Hematopoietic multipotent progenitor cell treated with erythropoietin and hydrocortisone succinate and interleukin-3 and kit ligand, for 8 days (in vitro differentiated cells): ENCODE measurements at places on chromosomes 5 and 9.
A peak's percentile ranks its signal among the peaks of the same experiment; 100 is the strongest.

DNA sequence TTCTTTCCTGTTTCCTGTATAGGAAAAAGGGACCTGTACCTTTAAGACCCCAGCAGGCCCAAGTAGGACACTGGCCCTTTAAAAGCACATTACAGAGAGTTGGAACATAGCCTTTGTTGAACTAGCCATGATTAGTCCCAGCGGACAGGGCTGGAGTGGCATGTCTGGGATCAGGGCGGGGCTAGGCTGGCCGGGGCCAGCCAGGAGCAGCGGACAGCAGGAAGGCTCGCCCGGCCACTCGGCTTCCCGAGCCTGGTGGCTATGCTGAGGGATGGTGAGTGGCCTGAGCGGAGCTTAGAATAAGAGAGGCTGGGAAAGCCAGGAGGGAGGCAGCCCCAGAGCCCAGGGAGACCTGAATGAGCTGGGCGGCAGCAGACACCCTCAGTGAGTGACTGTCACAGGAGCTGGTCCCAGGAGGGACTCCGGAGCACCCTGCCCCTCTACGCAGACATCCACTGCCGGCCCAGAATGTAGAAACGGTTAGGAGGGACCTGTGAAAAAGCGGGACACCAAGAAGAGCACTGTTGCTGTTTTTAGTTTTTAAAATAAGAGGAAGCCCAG, 92.1 kb downstream of the DAB2IP start:
- DNase-seq: no peak

DNA sequence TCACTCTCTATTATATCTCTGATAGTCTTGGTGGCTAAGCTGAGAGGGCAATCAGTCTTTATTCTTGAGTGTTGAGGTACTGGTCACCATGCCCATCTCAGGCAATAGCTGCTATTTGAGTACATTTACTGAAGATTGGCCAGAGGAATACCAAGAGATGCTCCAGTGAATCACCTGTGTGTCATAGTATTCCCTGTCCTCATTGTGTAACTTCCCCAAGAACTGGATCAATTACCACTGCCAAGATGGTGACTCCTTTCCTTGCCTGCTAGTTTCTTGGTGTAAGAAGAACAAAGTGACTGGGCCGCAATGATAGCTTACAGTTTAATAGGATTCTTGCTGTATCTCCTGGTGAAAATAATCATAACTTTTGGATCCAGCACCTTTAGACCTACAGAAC, 418.7 kb upstream of the KIF2A start:
- DNase-seq: no peak

- peak; percentile 90 for DNase-seq
These were observed 90.6 kb upstream of the SAP30L start for GRCh38 chr5:154355129-154355611.

DNA sequence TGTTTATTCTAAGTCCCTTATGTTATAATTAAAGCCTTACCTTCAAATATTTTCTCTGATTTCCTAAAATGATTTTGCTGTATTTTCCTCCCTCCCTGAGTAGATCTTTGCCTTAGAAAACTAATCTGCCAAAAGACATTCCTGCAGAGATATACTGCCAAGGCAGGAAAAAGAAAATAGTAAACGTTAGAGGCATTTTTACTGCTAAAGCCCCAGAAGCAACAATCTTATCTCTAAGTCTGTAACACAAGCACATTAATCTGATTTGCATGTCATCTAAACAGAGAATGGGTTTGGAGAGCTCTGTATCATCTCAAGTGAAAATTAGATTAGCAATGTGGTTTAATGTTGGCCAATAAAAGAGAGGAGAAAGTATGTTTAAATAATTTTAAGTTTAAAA, 847.7 kb downstream of the MAT2B start:
- no peak for DNase-seq

DNA sequence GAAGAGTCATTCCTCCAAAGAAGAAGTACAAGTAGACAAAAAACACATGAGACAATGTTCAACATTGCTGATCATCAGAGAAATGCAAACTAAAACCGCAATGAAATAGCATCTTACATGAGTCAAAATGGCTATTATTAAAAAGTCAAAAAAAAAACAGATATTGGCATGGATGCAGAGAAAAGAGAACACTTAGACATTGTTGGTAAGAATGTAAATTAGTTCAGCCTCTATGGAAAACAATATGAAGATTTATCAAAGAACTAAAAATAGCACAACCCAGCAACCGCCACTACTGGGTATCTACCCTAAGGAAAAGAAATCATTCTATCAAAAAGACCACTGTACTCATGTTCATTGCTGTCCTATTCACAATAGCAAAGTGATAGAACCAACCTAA, 157.5 kb downstream of the CHSY3 start:
- no peak for DNase-seq

DNA sequence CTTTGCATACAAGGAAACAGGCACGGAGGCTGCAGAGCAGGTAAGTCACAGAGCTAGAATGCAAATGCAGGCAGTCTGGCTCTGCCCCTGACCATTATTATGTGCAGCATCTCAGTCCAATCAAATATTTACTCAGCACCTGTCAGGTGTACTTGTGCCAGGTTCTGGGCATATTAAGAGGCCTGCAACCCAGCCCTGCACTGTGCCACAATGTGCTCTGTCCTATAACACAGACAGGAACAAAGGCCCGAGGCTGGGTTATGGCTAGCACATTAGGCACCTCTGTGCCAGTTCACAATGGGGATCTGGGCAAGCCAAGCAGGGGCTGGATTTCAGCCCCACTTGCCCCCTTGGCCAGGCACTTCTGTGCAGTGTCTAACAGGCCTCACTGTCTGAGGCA, 14.0 kb downstream of the ARL15 start:
- DNase-seq: no peak

- no peak for DNase-seq
These were observed 43.8 kb downstream of the RECK start for GRCh38 chr9:36080519-36080918.

- no peak for DNase-seq
These were observed 22.1 kb downstream of the HRH2 start for GRCh38 chr5:175680020-175680419.

DNA sequence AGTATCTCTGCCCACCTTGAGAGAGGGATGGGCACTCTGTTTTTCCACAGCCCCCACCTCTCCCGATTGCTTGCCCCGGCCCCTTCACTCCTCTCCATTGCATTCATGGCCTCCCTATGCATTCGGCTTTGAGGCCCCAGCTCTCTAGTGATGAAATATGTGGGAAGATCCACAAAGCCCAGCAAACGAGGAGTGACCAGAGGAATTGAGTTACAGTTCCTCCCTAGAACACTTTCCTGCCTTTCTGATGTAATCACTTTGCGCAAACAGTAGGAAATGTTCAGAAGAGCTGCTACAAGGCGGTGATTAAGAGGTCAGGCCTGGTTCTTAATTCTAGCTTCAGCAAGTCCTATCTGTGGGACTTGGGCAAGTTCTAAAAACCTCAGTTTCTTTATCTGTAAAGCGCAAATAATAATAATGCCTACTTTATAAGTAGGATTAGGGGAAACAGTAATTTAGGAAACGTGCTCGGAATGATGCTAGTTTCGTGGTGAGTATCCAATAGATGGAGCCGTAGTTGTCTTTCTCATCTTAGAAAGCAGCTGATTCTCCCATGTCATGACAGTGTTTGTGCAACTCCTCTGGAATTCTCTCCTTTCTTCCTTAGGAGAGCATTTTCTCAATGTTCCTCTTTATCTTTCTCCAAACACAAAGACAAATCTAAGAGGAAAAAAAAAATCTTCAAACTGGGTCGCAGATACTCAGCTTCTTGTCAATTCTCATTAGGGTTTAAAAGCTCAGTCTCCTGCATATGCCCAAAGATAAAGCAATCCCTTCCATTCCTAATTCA, 99.5 kb upstream of the MSX2 start:
- DNase-seq: no peak

DNA sequence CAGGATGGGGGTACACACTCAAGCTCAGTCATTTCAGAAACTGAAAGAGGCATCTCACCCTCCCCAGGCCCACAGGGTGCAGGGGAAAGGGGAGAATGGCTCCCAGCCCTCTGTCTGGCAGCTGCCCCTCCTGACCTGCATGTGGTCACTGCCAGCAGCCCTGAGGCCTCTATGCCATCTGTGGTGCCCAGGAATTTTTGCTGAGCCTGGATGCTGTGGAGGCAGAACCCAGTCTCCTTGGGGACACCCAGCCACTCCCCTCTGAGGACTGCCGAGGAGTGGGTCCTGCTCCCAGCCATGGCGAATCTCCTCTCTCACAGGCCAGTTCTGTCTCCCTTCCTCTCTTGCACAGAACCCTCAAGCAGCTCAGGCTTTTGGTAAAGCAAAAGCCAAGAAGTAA, 104.0 kb upstream of the ALDH1B1 start:
- DNase-seq: no peak

GRCh38 chr5:180797256-180798192, 5.1 kb downstream of the MGAT1 start:
- no peak for DNase-seq

- no peak for DNase-seq
These were observed 21.3 kb downstream of the URM1 start for GRCh38 chr9:128392302-128393144.

DNA sequence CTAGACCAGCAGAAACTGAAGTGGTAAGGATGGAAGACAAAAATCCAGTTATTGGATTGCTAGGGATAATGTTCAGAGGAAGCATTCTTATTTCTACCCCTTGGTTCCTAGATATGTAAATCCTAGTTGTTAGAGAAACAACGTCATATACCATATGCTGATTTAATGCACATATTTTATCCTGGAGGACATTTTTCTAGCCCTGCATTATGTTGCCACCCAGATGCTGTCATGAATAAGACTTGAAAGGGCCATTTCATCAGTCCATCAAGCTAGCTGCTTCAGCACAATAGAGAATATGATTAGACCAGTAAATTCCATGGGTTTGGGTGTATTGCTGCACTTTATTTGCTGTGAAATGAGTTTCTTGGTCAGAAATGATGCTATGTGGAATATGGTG, 1736.4 kb downstream of the MAT2B start:
- no peak for DNase-seq

DNA sequence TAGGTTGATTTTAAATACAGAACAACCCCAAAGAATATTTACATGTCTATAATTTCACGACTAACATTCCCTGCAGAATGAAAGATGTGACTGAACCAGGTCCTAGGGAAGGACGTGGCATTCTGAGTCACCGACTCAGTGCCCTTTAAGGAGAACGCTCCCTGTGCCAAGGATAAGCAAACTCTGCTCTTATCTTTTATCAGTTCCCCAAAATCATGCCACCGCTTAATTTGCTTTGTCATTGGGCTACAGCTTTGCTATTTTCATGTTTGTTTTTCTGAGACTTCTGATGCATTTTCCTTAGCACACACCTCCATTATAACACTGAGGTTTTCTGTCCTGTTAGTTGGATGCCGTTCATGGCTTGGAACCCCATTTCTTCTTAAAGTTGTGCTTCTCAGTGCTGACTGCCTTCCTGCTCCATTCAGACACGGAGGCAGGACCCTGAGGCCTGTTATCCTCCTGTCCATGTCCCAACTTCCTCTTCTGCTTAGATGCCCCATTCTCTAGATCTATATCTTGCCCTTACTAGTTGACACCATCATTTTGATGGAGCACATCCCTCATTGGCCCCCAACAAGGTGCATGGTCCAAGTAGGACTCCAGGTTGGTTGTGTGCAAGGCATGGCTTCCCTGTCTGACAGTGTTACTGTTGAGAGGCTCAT, 11.2 kb upstream of the SEMA4D start:
- DNase-seq: no peak

DNA sequence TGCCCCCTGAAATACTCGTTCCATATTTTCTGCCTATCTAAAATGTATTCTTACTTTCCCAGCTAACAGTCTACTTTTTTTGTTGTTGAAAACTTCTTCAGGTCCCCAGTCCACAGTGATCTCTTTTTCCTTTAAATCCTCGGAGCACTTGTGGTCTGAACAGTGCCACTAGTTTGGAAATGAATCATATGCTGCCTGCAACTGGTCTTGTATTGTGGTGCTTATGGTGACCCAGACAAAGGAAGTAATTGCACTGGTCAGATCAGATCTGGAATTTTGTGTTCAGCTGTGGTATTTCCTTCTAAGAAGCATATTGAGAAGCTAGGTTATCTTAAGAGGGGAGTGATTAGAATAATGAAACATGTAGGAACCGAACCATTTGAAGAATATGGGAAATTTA, 2.9 kb downstream of the UNC13B start:
- no peak for DNase-seq

DNA sequence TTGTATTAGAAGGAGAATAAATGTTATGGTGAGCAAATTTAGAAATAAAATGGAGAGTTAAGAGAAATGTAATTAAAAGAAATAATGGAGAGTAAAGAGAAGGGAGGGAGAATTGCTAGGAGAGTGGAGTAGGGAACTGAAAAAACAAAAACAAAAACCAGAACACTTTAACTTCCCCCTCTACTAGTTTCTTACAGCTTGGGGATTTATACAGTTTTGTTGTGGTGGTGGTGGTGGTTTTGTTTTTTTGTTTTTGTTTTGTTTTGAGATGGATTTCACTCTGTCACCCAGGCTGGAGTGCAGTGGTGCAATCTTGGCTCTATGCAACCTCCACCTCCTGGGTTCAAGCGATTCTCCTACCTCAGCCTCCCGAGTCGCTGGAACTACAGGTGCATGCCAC, 322.4 kb downstream of the TMEM167A start:
- DNase-seq: no peak

DNA sequence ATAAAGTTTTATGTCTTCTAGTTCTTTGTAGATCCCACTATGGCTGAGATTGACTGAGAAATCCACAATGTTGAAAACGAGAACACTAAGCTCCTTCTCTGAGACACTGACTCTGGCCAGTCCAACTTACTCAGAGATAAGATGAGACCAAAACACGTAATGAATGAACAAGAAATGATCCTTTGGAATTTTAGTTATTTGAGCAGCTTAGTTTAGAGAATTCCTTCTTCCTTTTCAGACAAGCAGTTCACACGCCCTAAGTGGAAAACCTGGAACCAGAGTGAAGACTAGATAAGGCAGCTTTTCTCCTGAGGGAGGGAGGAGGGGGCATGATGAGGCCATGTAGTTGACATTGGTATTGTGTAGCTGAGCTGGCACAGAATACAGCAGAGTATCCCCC, 139.6 kb downstream of the GABRB2 start:
- no peak for DNase-seq

DNA sequence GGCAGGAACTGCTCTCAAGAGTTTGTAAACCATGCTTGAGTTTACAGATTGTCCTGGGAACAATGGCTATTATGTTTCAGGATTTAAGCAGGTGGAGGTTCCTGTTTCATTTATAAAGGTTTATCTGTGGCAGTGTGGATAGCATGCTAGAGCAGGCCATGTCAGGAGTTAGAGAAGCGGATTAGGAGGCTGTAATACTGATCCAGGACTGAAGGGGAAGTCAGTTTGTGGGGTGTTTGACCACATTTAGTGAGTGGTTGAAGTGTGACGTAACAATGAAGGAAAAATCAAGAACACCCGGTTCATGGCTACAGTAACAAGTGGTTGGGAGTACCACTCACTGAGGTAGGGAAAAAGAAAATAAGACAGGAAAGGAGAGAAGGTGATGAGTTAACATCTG, 299.0 kb downstream of the TLR4 start:
- DNase-seq: no peak
